ENCODE measurements at places on chromosomes 16 and 17. TPM values are rescaled to one million over a fixed set of nuclear protein-coding genes. Genes with fewer than 3 reads are reported as not detected.
A peak's percentile ranks its signal among the peaks of the same experiment; 100 is the strongest.

SERPINF2 gene
- total RNA-seq: not detected

LDHD gene
- 2.0 TPM for total RNA-seq

KRT40 gene
- not detected for total RNA-seq

TP53TG3C gene
- total RNA-seq: not detected

TMEM256 gene
- 80.3 TPM for total RNA-seq

DNA sequence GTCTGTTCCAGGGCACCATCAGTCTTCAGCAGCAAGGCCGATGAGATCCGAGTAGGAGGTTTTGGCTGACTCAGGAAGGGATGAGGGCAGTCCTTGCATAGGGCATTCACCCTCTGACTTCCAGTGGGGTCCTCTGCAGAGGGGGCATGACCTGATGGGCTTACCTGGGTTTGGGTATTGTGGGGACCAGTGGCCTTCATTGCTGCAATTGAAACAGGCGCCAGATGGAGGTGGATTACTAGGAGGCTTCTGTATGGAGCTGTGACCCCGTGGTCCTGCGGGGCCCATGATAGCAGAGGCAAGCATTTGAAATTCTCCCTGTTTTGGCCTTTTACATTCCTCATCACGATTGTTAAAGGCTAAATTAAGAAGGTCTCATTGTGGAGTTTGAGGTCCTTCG, 2448.7 kb downstream of the TP53TG3F start:
- no peak for DNase-seq

GRCh38 chr17:55290492-55291113, 25.8 kb downstream of the HLF start:
- DNase-seq: no peak

GRCh38 chr17:3040882-3041281, 22.5 kb downstream of the OR1D5 start:
- DNase-seq: no peak

DNA sequence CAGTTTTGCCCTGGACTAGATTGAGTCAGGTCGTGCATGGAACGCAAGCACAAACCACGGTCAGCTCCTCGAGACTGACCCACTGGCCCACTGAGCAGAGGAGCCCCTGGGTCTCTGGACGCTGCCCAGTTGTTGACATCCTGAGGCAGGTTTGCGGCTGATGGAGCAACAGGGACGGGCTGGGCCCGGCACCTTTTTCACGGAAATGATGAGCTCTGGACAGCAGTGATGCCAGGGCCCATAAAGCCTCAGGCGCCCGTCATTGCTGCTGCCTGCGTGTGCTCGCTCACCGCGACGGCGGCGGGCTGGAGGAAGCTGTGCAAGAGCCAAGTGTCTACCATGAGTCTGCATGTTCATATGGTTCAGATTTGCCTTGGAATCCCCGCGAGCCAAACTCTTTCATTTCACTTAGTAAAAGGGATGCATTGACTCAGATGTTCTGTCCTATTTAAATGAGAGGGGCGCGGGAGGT, 30.8 kb upstream of the CRISPLD2 start:
- DNase-seq: no peak

- DNase-seq: peak; percentile 11
These were observed 629.0 kb upstream of the CDH8 start for GRCh38 chr16:62665269-62665668.

DNA sequence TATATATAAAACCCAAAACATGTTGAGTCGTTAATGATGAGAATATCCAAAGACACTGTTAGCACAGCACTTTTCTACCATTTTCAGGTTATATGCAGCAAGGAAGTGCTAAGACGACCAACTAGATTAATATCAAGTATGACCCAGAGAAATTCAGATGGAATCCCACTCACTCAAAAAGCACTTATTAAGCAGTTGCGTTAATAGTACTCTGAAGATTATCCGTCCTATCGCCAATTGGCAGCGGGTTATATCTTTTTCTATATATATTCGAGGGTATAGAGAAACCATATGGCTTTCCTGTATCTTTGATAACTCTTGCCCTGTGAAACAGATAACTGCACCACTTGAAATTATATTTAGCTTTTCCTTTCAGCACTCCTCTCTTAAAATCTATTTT, 1.1 kb downstream of the CRLF3 start:
- no peak for DNase-seq

DNA sequence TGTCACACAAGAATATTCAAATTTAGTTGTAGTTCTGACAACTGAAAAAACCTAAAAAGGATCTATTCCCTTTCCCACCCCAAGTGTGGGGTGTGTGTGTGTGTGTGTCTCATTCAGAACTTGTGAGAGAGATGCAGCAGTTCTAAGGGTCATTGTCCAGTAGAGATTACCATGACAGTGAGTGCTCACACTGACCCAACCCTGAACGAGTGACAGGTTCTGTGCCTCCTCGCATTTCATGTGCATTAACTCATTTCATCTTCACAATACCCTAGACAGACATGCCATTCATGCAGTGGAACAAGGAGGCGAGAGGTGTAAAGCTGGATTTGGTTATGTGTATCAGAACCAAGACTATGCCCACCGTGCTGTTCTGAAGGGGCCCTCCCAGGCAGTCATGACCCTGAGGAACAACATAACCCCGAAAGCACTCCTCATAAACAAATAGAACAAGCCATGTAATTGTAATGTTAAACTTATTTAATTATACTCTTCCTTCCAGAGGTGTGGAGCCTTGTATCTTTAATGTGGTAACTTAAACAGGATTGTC, 102.1 kb downstream of the CLEC16A start:
- DNase-seq: no peak

GRCh38 chr16:85275533-85276249, 163.4 kb upstream of the CIBAR2 start:
- peak; percentile 78 for DNase-seq

DNA sequence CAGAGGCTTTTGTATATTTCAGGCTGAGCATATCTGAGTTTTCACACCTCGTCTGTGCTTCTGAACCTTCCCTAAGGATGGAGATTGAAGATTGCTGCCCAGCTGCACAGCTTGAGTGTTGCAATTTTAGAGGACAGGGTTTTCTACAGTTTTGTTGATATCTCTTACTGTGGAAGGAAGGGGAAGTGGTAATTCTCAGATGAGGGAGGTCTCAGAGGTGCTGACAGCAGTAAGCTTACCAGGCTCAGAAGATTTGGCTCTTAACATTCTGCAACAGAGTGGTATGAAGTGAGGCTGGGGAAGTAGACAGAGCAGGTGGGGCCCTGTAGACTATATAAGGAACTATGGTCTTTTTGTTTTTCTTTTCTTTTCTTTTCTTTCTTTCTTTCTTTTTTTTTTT, 45.8 kb upstream of the ARHGAP17 start:
- DNase-seq: no peak

DNA sequence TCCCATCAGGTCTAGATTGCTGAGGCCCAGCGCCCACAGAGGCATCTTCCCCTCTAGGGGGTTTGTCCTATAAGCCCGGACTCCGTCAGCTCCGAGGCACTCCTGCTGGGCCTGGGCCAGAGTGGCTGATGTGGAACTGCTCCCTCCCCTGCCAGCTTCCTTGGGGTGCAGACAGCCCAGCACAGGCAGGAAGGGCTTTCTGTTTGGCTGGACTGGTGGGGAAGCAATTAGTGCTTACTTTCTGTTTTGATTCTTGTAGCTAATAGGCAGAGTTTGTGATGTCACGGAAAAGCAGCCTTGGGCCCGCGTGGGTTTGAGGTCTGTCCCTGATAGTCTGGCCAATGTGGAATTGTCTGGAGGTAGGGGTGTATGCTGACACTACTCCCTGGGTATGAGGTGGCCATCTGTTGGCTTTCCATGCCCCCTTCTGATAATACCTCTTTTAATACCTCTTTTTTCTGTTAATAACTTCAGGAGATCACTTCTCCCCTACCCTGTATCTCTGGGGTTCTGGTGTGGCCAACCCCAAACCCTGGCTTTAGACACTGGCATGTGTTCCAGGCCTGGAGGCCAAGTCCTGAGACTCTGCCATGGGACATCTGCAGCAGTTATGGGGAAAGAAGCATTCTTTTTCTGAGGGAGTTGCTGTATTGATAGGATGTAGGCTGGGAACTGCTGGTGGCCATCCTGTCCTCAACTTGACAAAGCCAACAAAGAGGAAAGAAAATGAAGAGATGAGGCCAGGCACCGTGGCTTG, 190.9 kb downstream of the RAB11FIP4 start:
- no peak for DNase-seq

GRCh38 chr16:75072239-75072947, 44.2 kb downstream of the LDHD start:
- DNase-seq: no peak

All from frontal cortex (tissue), 4 donors.